ENCODE measurements at places on chromosomes 5 and 9. TPM values are rescaled to one million over a fixed set of nuclear protein-coding genes. Genes with fewer than 3 reads are reported as not detected.
A peak's percentile ranks its signal among the peaks of the same experiment; 100 is the strongest.

GABRA6 gene
- not detected for polyA plus RNA-seq

DNA sequence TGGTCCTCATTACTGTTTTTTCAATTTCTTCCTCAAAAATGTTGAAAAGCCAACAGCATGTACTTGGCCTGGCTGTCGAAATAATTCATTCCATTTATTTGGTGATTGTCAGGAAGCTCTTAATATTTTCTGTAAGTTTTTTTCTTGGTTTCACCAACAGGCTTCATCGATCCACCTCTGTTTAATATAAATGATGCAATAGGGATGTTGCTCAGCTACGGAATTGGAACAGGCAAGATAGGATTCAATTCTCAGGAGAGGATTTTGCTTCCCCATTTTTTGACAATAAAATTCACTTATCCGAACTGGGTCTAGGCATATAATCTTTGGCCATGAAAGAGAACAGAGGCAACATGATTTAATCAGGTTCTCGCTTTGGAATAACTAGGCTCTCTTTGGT lies 30.8 kb downstream of the C5 start:
- no peak for DNase-seq
- H3K4me1 ChIP-seq, result no peaks in the 10 kb centered on the region
- peaks cover 39% of the 10 kb centered on the region for H3K36me3 ChIP-seq

RNF183 gene
- 0.91 TPM for polyA plus RNA-seq

CCNJL gene
- polyA plus RNA-seq, result 12.7 TPM

CEL gene
- 268 TPM for polyA plus RNA-seq

MARCHF11 gene
- 0.36 TPM for polyA plus RNA-seq

GRCh38 chr5:107968406-107968843 lies 297.7 kb upstream of the EFNA5 start:
- H3K4me1 ChIP-seq, result no peaks in the 10 kb centered on the region
- H3K27me3 ChIP-seq, result no peaks in the 10 kb centered on the region
- no peak overlapping the region for H3K4me3 ChIP-seq
- H3K27ac ChIP-seq, result no peak overlapping the region

IL13 gene
- 0.07 TPM for polyA plus RNA-seq

- peaks cover 42% of the 10 kb centered on the region for H3K36me3 ChIP-seq
- no peak overlapping the region for H3K4me3 ChIP-seq
- no peak overlapping the region for H3K27ac ChIP-seq
- DNase-seq, result no peak
- no peaks in the 10 kb centered on the region for H3K4me1 ChIP-seq
Measured at GRCh38 chr5:72326306-72326649, 6.1 kb downstream of the PTCD2 start.

- H3K4me3 ChIP-seq, result no peak overlapping the region
- H3K36me3 ChIP-seq, result no peaks in the 10 kb centered on the region
- no peaks in the 10 kb centered on the region for H3K27me3 ChIP-seq
Measured at GRCh38 chr9:105278751-105279150, 34.3 kb downstream of the SLC44A1 start.

DNA sequence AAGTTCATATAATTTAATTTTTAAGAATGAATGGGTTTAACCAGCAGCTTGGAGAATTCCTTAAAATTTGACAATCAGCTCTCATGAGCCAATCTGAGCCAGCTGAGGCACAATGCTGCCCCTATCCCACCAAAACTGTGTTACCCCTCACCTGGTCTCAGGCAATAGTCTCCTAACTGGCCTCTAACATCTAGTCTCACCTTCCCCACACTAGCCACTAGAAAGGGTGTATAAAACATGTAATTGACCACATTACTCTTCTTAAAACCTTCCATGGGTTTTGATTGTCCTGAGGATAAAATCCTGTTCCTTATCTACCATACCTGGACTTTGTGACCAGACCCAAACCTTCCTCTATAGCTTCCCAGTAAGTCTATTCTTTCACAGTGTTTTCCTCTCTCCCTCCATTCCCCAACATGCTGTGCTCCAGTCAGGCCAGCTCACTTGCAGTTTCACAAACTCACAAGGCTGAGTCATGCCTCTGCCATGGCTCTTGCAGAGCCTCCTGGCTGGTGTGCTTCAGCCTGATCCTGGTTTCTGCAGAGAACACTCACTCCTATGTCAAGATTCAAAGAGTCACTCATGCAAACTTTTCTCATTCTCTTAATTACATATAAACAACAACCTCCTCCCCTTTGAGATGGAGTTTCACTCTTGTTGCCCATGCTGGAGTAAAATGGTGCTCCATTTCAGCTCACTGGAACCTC lies 16.0 kb upstream of the ZCCHC7 start:
- no peak overlapping the region for H3K27ac ChIP-seq
- H3K4me1 ChIP-seq, result no peaks in the 10 kb centered on the region
- H3K36me3 ChIP-seq, result no peaks in the 10 kb centered on the region
- DNase-seq, result no peak
- no peak overlapping the region for H3K4me3 ChIP-seq

DNA sequence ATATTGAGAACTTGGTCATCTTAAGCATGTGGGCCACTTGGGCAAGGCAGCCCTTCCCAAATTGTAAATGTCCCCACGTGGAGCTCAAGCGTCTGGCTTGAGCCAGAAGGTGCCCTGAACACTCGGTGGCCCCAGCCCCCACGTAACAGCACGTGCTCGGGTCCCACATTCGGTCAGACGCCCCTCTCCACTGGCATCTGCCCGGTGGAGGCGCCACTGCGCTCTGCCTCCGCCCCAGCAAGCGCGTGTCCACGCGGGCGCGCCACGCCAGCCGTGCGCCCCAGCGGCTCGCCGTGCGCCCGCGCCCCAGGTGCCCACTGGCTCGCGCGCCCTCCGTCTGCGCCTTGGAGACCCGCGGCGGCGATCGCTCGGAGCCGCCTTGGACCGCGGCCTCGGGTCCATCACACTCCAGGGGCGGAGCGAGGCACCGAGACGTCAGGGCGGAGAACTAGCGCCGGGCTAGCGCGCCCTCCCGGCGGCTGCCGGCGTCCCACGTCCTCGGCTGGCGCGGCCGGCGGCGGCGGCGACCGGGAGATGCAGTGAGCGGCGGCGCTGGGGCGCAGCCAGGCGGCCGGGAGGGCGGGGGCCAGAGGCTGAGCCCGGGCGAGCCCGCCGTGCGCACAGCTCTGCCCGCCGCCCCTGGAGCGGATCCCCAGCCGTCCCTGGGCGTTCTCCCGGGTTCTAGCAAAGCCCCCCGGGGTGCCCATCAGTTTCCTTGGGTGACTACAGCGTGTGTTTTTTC lies at the start of gene PALM2AKAP2:
Gene PALM2AKAP2 (plus strand): TSS at position 488 of the 742 bp plus-strand sequence. CDS start 291 bp downstream, outside the sequence.
- peaks cover 24% of the 10 kb centered on the region for H3K27me3 ChIP-seq
- DNase-seq, result peak; percentile 63
- H3K27ac ChIP-seq, result peak within 1 kb of the TSS; percentile 33
- peak within 1 kb of the TSS; percentile 51 for H3K4me3 ChIP-seq
- H3K4me1 ChIP-seq, result no peaks in the 10 kb centered on the region

N4BP3 gene
- polyA plus RNA-seq, result 2.0 TPM

SCGB3A2 gene
- polyA plus RNA-seq, result not detected

FBXW5 gene
- polyA plus RNA-seq, result 86.8 TPM

GRCh38 chr5:104937598-104937997 lies 1375.0 kb upstream of the NUDT12 start:
- H3K4me1 ChIP-seq, result no peaks in the 10 kb centered on the region
- H3K27me3 ChIP-seq, result no peaks in the 10 kb centered on the region
- H3K36me3 ChIP-seq, result no peaks in the 10 kb centered on the region

MELK gene
- 8.6 TPM for polyA plus RNA-seq

DNA sequence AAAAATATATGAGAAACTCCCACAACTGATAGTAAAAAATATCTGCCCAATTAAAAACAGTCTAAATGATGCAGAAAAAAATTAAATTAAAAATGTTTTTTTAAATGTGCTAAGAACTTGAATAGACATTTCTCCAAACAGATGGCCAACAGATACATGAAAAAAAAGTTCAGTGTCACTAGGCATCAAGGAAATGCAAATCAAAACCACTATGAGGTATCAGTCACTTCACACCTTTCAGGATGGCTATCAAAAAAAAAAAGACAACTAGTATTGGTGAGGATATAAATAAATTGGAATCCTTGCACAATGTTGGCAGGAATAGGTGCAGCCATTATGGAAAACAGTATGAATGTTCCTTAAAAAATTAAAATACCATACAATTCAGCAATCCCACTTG lies 16.6 kb downstream of the ZNF131 start:
- H3K4me3 ChIP-seq, result no peak overlapping the region
- H3K27me3 ChIP-seq, result no peaks in the 10 kb centered on the region
- H3K4me1 ChIP-seq, result no peaks in the 10 kb centered on the region
- DNase-seq, result no peak
- peaks cover 40% of the 10 kb centered on the region for H3K36me3 ChIP-seq

CYSTM1 gene
- 94.5 TPM for polyA plus RNA-seq

PCDHGA10 gene
- 2.1 TPM for polyA plus RNA-seq

TMCO6 gene
- 15.3 TPM for polyA plus RNA-seq

IFNA13 gene
- polyA plus RNA-seq, result 0.12 TPM

WDR38 gene
- polyA plus RNA-seq, result not detected

GRCh38 chr5:123304777-123305316 lies 118.4 kb downstream of the CEP120 start:
- no peaks in the 10 kb centered on the region for H3K36me3 ChIP-seq
- H3K4me3 ChIP-seq, result no peak overlapping the region
- no peaks in the 10 kb centered on the region for H3K4me1 ChIP-seq
- H3K27me3 ChIP-seq, result no peaks in the 10 kb centered on the region
- DNase-seq, result no peak

DNA sequence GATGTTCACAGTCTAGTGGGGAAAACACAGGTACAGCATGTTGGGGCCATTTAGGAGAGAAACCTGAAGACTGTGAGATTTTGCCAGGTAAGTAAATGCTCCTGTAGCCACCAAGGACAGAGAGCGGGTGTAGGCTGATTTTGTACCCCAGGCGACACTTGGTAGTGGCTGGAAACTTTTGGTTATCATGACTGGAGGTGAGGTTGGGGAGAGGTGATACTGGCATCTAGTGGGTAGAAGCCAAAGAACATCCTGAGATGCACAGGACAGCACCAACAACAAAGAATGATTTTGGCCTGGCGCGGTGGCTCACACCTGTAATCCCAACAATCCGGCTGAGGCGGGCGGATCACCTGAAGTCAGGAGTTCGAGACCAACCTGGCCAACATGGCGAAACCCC lies 38.8 kb upstream of the PWWP2A start:
- no peak for DNase-seq
- H3K4me3 ChIP-seq, result no peak overlapping the region
- no peak overlapping the region for H3K27ac ChIP-seq
- H3K27me3 ChIP-seq, result no peaks in the 10 kb centered on the region

SLC24A2 gene
- 0.03 TPM for polyA plus RNA-seq

DNA sequence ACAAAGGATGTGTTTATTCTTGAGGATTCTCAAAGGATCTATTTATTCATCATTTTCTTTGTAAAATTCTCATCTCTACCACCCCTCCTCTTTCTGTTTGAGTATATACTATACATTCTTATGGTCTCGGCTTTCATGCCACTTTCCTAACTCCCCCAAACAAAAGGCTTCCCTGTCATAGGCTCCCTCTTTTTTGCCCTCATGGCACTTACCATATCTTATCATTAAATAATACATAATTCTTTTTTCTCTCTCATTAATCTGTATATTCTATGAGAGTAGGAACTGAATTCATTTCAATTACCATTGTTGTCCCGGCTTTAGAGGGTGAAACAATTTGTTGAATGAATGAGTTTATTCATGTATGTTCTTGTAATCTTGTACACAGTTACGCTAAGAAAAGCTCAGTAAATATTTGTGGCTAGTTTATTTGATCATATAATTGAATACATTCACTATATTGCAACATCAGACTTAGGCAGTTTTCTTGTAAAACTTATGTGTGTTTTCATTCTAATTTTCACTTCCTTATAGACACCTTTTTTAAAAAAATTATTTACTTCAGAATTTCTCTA lies 254.6 kb downstream of the EDIL3 start:
- H3K27me3 ChIP-seq, result no peaks in the 10 kb centered on the region
- no peaks in the 10 kb centered on the region for H3K4me1 ChIP-seq
- DNase-seq, result no peak
- H3K36me3 ChIP-seq, result no peaks in the 10 kb centered on the region
- H3K27ac ChIP-seq, result no peak overlapping the region

GRCh38 chr5:132556153-132556762 lies 519 bp upstream of the RAD50 start:
- peaks cover 8% of the 10 kb centered on the region for H3K36me3 ChIP-seq
- peak overlapping the region; percentile 92 for H3K27ac ChIP-seq
- H3K4me1 ChIP-seq, result peaks cover 6% of the 10 kb centered on the region
- H3K27me3 ChIP-seq, result no peaks in the 10 kb centered on the region
- no peak for DNase-seq

- H3K36me3 ChIP-seq, result peaks cover 25% of the 10 kb centered on the region
- H3K27me3 ChIP-seq, result no peaks in the 10 kb centered on the region
- peak overlapping the region; percentile 66 for H3K27ac ChIP-seq
- H3K4me3 ChIP-seq, result no peak overlapping the region
- H3K4me1 ChIP-seq, result peaks cover 20% of the 10 kb centered on the region
Measured at GRCh38 chr9:112120030-112120341, 55.1 kb downstream of the SUSD1 start.

GRCh38 chr5:150945486-150945885 lies 40.7 kb upstream of the ZNF300 start:
- peaks cover 20% of the 10 kb centered on the region for H3K36me3 ChIP-seq

- H3K27ac ChIP-seq, result no peak overlapping the region
- H3K4me3 ChIP-seq, result no peak overlapping the region
- no peak for DNase-seq
- no peaks in the 10 kb centered on the region for H3K27me3 ChIP-seq
- H3K36me3 ChIP-seq, result no peaks in the 10 kb centered on the region
Measured at GRCh38 chr9:110116543-110116885, 91.4 kb downstream of the C9orf152 start.

DNA sequence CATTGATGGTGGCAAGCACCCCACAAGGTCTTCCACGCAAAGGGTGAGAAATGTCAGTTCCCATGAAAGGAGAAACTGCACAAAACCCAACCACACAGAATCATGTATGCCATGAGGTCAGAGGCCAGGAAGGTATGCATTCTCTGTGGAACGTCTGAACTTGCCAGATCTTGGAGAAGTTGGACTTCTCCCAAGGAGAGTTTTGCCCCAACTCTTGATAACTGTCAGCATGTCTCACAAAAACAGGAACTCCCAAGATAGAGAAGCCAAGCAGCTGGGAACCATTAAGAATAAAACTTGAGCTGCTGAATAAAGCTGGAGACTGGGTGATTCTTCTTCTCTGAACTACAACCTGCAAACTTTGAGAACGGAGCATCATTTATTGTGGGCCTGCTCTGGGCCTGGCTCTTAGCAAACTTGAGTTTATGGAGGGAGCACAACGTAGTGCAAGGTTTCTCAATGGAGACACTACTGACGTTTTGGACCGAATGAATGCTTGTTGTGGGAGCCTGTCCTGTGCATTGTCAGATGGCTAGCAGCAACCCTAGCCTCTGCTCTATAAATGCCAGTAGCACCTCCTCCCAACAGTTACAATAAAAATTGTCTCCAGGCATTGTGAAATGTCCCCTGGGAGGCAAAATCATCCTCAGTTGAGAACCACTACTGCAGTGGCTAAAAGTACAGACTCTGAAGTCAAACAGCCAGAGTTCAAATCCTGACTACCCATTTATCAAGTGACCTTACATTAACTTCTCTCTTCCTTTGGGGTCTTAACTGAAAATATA lies 193.5 kb downstream of the ACTL7B start:
- no peaks in the 10 kb centered on the region for H3K27me3 ChIP-seq
- no peak for DNase-seq
- H3K27ac ChIP-seq, result no peak overlapping the region
- no peaks in the 10 kb centered on the region for H3K36me3 ChIP-seq

ABCA2 gene
- polyA plus RNA-seq, result 25.3 TPM

SLC6A3 gene
- polyA plus RNA-seq, result 0.13 TPM

- no peak overlapping the region for H3K27ac ChIP-seq
- H3K4me1 ChIP-seq, result no peaks in the 10 kb centered on the region
- no peaks in the 10 kb centered on the region for H3K27me3 ChIP-seq
Measured at GRCh38 chr5:65441800-65442199, 39.9 kb downstream of the ADAMTS6 start.

Data from large intestine (tissue), 12 donors.